Muscle of leg (tissue), 16 donors: ENCODE measurements at places on chromosomes 7 and 10.

DNA sequence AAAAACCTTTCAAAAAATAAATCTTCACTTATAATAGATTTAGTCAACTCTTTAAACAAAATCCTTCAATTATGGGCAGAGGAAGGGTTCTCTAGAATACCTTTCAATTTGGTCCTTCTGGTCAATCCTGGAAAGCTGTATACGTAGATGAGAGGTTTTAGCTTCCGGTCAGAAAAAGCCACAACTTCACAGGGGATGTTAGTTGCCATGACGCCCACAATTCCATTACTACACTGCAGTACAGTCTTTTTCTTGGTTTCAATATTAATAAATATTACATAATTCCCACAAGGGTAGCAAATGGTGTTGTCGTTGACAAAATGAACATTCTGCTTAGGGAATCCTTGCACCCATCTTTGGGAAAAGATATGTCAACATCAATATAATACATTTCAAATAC, 1.7 kb downstream of the CFAP43 start:
- H3K27me3 ChIP-seq, result no peaks in the 10 kb centered on the region
- H3K36me3 ChIP-seq, result no peaks in the 10 kb centered on the region
- peaks cover 5% of the 10 kb centered on the region for H3K4me1 ChIP-seq
- no peak for DNase-seq
- H3K27ac ChIP-seq, result no peak overlapping the region

GRCh38 chr7:105388356-105389087, at the start of gene SRPK2:
Gene SRPK2, minus strand, starts transcription at chr7:105388921.
- H3K27me3 ChIP-seq, result no peaks in the 10 kb centered on the region
- peaks cover 2% of the 10 kb centered on the region for H3K36me3 ChIP-seq
- H3K4me3 ChIP-seq, result peak within 1 kb of the TSS; percentile 62
- peaks cover 3% of the 10 kb centered on the region for H3K4me1 ChIP-seq
- peak; percentile 90 for DNase-seq
- peak within 1 kb of the TSS; percentile 55 for H3K27ac ChIP-seq

- DNase-seq, result no peak
- no peaks in the 10 kb centered on the region for H3K36me3 ChIP-seq
- no peaks in the 10 kb centered on the region for H3K4me1 ChIP-seq
- no peaks in the 10 kb centered on the region for H3K27me3 ChIP-seq
- no peak overlapping the region for H3K27ac ChIP-seq
- H3K4me3 ChIP-seq, result no peak overlapping the region
Measured at GRCh38 chr7:57361406-57361805, 88.6 kb upstream of the ZNF716 start.

DNA sequence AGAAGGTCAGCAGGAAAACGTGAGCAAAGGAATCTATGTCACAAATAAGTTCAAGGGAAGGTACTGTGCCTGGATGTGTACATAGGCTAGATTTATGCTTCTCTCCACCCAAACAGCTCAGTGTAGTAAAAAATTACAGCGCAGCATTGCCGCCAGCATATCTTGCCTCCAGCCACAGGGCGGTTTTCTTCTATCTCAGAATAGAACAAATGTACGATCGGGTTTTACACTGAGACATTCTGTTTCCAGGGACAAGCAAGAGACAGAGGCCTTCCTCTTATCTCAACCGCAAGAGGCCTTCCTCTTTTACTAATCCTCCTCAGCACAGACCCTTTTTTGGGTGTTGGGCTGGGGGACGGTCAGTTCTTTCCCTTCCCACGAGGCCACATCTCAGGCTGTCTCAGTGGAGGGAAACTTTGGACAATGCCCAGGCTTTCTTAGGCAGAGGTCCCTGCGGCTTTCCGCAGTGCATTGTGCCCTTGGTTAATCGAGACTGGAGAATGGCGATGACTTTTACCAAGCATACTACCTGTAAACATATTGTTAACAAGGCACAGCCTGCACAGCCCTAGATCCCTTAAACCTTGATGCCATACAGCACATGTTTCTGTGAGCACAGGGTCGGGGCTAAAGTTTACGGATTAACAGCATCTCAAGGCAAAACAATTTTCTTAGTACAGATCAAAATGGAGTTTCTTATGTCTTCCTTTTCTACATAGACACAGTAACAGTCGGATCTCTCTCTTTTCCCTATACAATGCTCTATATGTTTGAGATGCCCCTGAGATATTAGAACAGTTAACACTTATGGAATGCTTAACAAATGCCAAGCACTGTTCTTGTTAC, 11.6 kb upstream of the ABHD11 start:
- DNase-seq, result no peak
- H3K4me1 ChIP-seq, result peaks cover 4% of the 10 kb centered on the region
- no peak overlapping the region for H3K4me3 ChIP-seq

GRCh38 chr10:89540420-89540949, 5.1 kb upstream of the SLC16A12 start:
- no peak overlapping the region for H3K4me3 ChIP-seq
- H3K36me3 ChIP-seq, result no peaks in the 10 kb centered on the region
- peaks cover 14% of the 10 kb centered on the region for H3K27me3 ChIP-seq
- H3K4me1 ChIP-seq, result peaks cover 4% of the 10 kb centered on the region
- no peak for DNase-seq
- H3K27ac ChIP-seq, result no peak overlapping the region

DNA sequence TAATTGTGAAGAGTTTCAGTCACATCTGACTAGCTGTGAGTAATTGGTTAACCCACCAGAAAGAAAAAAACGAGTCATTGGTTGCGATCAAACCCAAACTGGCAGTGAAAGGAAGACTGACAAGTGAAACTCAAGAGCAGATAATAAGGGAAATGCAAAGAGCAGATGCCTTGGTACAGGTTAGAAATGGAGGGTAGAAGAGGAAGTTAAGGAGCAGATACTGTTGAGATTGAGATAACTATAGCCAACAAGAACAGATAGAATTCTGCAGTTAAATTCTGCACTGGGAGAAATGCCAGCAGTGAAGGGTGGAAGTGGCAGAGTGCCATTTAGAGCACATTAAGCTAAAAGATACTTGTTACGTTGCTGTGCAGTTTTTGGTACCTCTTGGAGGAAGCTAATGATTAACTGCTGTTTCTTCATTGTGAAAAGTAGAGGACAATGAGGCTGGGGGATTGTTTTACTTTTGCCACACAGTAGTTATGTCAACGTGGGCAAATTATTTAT, 65.8 kb downstream of the CDK13 start:
- H3K27me3 ChIP-seq, result no peaks in the 10 kb centered on the region
- H3K4me3 ChIP-seq, result no peak overlapping the region
- no peaks in the 10 kb centered on the region for H3K4me1 ChIP-seq

GRCh38 chr7:46421441-46422230, 500.6 kb upstream of the IGFBP3 start:
- H3K27ac ChIP-seq, result no peak overlapping the region
- no peaks in the 10 kb centered on the region for H3K36me3 ChIP-seq
- no peak overlapping the region for H3K4me3 ChIP-seq
- DNase-seq, result no peak
- H3K27me3 ChIP-seq, result no peaks in the 10 kb centered on the region
- H3K4me1 ChIP-seq, result no peaks in the 10 kb centered on the region

- no peaks in the 10 kb centered on the region for H3K27me3 ChIP-seq
- peaks cover 5% of the 10 kb centered on the region for H3K4me1 ChIP-seq
- H3K36me3 ChIP-seq, result peaks cover 8% of the 10 kb centered on the region
Measured at GRCh38 chr7:70758646-70759045, 373.3 kb upstream of the GALNT17 start.

DNA sequence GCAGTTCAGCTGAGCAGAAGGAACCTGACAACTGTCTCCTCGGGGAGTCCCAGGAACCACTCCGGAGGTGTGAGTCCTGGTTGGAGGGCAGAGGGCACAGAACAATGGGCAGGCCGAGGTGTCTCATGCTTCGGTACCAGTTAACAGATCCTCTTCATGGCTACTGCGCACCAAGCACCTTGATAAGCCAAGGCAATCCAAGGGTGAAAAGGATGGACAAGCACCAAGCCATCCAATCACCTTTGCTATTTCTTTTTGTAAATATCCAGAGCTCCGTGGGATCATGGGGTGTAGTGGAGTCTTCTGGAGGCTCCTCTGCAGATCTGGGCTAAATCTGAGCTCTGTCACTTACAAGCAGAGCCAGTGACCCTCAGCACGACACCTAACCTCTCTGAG, 233.5 kb downstream of the WDR11 start:
- H3K27ac ChIP-seq, result no peak overlapping the region
- H3K36me3 ChIP-seq, result no peaks in the 10 kb centered on the region
- peaks cover 34% of the 10 kb centered on the region for H3K27me3 ChIP-seq
- H3K4me3 ChIP-seq, result no peak overlapping the region

DNA sequence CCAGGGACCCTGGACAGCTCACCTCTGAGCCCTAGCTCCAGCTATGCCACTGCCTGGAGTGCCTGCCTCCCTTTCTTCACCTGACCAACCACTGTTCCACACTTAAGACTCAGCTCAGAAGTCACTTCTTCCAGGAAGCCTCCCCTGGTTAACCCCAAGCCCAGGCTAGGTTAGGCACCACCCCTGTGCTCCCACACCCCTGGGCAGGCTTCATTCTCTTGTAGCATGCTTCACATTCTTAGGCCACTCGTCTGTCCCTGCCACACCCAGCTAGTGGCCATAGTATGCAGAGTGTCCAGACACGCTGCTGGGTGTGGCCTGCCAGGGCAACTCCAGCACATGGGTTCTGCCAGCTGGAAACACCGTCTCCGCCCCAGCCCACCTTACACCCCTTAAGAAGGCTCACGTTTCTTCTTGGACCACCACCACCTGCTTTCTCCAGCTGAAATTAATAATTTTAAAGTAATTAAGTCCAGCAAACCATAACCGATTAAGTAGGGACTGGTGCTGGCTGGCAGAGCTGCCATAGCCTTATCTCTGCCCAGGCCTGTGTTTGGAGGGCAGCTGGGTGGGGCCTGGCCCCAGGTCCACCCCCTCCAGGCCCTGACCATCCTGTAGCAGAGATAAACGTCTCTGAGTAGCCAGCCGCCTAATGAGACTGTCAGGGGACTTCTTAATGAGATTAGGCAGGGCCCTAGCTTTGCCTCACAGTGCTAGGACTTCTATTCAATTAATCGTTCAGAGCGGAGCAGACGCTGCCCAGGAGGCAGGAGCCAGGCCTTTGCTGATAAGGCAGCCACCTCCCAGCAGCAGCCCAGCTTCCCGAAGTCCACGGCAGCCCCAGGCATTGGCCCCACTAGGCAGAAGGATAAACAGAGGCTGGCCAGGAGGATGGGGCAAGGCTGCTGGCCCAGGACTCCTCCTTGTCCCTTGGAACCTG, 20.5 kb downstream of the GRID1 start:
- H3K27me3 ChIP-seq, result peaks cover 7% of the 10 kb centered on the region
- H3K4me3 ChIP-seq, result no peak overlapping the region
- H3K27ac ChIP-seq, result no peak overlapping the region
- H3K4me1 ChIP-seq, result no peaks in the 10 kb centered on the region
- DNase-seq, result no peak

DNA sequence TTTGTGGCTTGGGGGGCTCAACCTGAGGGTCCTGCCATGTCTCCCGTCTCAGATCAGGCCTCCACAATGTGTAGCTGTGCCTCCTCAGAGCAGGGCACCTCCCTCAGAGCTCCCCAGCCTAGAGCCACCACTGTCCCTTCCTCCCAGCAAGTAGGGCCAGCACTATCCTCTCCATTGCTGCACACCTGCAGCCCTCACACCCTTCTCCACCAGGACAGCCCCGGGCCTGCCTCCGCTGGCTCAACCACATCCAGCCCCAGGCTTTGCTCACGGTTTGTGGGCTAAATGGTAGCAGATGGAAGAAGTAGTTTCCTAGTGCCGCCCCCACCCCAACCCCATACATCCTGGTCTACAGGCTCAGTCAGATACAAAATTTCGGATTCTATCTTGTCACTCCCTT, 10.1 kb downstream of the NFKB2 start:
- peaks cover 23% of the 10 kb centered on the region for H3K36me3 ChIP-seq
- no peak overlapping the region for H3K4me3 ChIP-seq
- peaks cover 22% of the 10 kb centered on the region for H3K4me1 ChIP-seq
- peaks cover 29% of the 10 kb centered on the region for H3K27me3 ChIP-seq
- no peak overlapping the region for H3K27ac ChIP-seq
- no peak for DNase-seq

GRCh38 chr7:120504386-120504785, 231.4 kb downstream of the KCND2 start:
- no peaks in the 10 kb centered on the region for H3K27me3 ChIP-seq
- DNase-seq, result no peak
- no peaks in the 10 kb centered on the region for H3K36me3 ChIP-seq
- H3K4me3 ChIP-seq, result no peak overlapping the region
- H3K27ac ChIP-seq, result no peak overlapping the region

DNA sequence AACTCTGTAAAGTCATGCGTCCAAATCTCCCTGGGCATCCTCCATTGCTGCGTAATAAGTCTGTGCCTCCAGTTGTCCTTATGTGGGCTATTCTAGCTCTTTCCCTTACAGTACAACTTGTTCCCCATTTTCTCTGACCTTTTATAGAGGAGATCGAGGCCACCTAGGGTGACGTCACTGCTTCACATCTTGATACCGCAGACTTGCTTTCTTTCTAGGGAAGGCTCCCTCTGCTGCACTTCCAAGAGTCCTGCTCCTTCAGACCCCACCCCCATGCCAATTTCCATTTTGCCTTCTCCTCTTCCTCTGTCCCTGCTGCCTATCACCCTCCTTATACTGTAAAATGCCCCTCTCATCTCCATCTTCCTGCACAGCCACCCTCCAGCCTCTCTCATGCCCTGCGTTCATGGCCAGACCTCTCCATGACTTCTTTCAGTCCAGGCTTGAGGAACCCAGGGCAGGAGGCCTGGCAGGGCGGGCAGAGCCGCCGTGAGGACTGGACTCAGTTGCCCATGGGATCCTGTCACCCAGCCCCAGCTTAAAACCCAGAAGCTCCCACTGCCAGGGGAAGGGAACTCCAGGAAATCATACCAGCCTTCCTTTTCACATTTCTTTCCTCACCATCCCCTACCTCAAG, 57.5 kb downstream of the CAMK1D start:
- H3K27me3 ChIP-seq, result no peaks in the 10 kb centered on the region
- H3K4me1 ChIP-seq, result no peaks in the 10 kb centered on the region
- H3K27ac ChIP-seq, result no peak overlapping the region
- H3K4me3 ChIP-seq, result no peak overlapping the region

DNA sequence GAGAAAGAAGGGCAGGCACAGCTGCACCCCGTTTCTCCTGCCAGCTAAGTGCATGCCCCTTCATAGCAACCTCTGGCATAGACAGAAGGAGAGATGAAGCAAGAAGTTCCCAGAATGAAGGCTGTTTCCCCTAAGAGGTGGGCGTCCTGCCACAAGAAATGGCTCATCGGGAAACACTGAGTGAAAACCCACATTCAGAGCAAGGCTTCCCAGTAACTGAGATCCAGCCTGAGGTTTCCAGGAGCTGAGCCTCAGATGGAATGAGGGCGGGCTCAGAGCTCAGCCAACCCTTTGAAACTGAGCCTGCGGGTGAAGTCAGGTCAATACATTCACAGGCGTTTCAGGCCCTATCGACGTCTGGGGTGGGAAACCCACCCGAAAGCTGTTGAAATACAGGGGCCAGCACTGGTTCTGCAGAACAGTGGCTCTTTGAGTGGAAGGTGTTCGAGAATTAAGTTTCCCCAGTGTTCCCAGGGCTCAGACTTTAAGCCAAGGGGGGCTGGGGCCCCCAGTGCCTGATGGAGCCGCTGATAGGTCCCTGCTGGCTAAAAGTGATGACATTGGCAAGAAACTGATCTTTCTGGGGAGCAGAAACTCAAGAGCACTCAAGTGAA, 510.2 kb downstream of the RPS24 start:
- H3K27me3 ChIP-seq, result peaks cover 13% of the 10 kb centered on the region
- H3K27ac ChIP-seq, result peak overlapping the region; percentile 81
- peaks cover 28% of the 10 kb centered on the region for H3K4me1 ChIP-seq

- no peaks in the 10 kb centered on the region for H3K27me3 ChIP-seq
- no peak for DNase-seq
- H3K4me1 ChIP-seq, result no peaks in the 10 kb centered on the region
- no peak overlapping the region for H3K4me3 ChIP-seq
- H3K36me3 ChIP-seq, result no peaks in the 10 kb centered on the region
- no peak overlapping the region for H3K27ac ChIP-seq
Measured at GRCh38 chr7:76121044-76121443, 73.1 kb downstream of the MDH2 start.

GRCh38 chr10:119190353-119190752, 11.7 kb upstream of the PRDX3 start:
- H3K4me3 ChIP-seq, result no peak overlapping the region
- no peaks in the 10 kb centered on the region for H3K4me1 ChIP-seq
- no peak overlapping the region for H3K27ac ChIP-seq
